ENCODE measurements at places on chromosomes 16 and 17.

GRCh38 chr17:47615766-47616424 lies 33.8 kb upstream of the KPNB1 start:
- DNase-seq: no peak

DNA sequence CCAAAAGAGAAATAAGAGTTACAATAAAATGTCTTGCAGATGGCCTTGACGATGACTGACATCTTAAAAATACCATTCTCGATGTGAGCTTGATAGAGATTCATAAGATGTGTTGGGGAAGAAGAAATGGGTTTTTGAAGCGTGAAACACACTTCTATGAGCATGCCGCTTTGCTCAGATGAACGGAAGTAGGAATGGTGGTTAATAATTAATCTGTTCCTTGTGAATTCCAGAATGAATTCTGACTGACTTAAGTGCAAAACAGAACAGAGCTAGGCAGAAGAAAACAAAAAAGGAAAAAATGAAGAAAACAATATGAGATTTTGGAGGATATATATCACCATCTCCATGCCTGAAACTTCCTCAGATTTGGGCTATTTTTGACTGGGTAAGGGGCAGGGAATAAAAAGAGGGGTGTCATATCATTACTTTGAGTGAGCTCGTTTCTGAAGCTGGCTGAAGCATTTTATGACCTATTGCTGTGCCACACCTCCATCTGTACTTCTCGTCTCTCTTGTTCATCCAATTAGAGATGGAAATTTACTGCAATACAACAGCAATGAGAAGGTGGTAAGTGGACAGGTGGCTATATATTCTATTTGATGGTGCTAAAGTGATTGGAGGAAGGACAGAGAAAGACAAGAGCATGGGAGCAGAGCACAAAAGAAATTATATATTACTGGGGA lies 1152.0 kb upstream of the CDH8 start:
- DNase-seq: no peak

DNA sequence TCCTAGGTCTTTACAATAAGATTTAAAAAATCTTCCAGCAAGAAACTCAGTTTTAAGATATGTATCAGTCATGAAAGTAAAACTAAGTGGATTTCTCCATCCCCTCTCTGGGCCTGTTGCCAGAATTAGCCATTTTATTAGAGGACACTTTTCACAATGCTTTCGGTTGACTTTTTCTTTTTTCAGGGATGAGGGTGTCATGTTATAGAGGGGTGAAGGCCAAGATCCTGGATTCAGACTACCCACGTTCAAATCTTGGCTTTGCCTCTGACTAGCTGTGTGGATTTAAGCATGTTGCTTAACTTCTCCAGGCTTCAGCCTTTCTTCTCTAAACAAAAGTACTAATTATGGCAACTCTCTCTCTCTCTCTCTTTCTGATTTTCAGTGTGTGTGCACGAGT lies 111.7 kb upstream of the COX10 start:
- DNase-seq: no peak

- DNase-seq: no peak
These were observed 112.4 kb downstream of the FTO start for GRCh38 chr16:53816211-53816836.

- no peak for DNase-seq
These were observed 30.9 kb downstream of the ZNF778 start for GRCh38 chr16:89248196-89248982.

DNA sequence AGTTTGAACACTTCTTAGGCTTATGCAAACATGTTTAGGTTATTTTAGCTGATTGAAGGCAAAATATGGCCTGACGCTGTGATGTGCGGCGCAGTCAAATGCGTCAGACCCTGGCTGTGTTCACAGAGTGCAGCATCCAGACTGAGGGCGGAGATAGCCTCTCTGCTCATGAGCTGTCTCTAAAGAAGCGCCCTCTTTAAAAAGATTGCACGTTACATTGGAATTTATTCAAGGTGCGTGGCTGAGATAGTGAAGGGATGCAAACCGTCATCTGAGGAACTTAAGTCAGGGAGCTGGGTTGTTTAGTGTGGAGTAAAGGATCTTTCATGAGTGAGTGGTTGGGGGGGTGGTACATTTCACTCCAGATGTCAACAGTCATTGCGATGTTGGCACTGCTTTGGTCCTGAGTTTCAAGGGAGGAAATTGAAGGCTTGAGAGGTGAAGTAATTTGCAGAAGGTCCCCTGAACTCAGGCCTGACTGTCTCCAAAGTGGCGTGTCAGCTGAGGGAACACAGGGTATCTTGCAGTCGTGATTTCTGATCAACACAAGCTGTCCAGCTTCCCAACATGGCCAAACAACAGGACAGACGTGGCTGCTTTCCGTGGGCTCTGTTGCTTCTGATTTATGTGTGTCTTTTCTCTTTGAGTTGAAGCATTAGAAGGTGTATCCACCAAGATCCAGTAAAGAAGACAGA lies 33.4 kb downstream of the RPTOR start:
- no peak for DNase-seq

DNA sequence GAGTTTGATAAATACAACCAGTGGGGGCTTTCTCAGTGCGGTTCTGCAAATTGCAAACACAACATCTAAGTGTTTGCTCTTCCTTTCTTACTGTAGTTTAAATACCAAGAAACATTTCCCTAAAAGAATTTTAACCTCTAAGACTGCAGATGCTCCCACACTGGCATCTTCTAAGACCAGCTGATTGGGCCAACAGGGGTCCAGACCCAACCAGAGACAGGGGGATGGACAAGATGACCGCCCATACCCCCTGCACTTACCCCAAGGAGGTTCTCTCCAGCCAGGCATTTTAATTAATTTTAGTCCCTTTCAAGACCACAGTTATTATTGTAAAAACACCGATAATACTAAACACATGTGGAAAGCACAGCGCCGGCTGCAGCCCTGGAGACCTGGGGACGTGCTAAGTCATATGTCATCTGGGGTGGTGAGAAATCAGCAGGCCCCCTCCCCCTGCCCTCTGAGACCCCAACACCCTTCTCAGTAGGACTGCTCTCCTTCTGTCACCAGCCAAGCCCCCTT lies 242.3 kb downstream of the SOX9 start:
- no peak for DNase-seq

DNA sequence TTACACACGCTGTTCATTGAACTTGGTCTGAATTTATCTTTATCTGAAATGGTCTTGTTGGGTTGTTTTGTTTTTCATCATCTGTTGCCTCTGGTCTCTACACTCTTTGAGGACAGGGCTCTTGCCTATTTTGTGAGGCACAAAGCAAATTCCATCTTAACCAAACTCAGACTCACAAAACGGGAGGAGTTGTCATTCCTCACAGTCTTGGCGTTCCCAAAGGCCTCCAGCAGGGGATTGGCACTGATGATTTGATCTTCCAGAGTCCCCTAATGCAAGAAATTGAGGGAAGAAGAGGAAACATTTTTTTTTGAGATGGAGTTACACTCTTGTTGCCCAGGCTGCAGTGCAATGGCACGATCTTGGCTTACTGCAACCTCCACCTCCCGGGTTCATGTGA lies 8.7 kb downstream of the MYH3 start:
- DNase-seq: no peak

DNA sequence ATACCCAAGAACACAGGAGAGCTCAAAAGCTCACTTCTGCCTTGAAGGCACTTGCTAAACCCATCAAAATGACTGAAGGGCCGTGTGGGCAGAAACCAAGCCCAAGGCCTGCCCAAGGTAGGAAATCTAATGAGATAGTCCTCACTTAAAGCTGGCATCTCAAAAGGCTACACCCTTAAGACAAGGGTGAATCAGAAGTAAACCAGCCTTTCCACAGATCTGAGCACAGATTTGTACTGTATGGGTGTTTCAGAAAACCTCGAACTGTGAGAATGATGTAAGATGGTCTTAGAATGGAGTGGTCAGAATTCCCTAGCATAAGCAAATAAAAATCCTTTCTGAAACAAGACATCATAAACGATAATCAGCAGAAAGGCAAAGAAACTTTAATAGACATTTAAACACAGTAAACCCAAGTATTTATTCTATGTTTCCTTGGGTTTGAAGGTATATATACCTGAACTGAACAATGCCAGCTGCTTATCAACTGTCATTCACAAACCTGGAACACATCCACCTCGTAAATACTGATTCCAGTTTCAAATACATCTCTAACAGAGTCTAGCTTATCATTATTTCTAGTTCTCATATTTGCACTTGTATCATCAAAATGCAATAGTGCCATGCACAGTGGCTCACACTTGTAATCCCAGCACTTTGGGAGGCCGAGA lies 37.8 kb downstream of the GLG1 start:
- no peak for DNase-seq

DNA sequence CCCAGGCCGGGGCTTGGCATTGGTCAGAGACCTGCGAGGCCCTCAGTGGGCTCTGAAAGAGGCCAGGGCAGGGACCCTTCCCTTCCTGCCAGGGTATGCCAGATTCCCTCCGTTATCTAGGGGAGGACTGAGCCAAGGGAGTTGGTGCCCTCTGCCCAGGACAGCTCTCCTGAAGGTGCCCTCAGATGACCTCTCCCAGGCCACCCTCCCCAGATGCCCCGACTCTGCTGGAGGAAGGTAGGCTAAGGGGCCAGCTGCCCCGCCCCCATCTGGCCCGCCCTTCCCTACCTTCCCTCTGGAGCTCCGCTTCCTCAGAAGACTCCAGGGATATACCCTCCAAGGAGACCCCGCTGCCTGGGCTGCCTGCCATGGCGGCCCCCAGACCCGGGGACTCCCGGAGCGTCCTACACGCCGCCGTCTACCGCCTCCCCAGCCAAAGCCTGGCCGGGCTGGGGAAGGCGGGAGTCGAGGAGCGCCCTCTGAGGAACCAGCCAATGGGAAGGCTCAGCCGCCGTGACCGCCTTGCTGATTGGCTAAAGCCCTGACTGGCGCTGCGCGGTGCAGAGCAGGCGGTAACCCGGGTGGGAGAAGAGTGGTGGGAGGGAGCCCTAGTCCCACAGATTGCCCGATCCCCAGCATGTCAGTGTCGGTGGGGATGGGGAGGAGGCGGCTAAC lies 7.0 kb downstream of the MPP2 start:
- DNase-seq: peak; percentile 52

DNA sequence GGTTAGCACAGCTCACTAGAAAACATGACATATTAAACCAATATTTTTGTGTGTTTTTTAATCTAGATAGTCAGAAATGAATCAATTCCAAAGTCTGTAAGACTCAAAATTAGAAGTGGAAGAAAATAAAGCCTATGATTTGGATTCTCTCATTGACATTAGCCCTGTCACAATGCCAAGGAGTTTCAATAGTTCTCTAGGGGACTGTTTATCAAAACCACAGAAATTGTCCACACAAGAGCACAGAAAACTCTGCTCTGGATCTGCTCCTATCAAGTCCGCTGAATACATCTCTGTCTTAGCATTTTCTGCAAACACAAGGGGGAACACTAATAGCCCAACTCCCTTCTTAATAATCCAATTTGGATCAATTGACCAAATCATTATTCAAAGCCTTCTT lies 152.0 kb downstream of the HS3ST3B1 start:
- no peak for DNase-seq

DNA sequence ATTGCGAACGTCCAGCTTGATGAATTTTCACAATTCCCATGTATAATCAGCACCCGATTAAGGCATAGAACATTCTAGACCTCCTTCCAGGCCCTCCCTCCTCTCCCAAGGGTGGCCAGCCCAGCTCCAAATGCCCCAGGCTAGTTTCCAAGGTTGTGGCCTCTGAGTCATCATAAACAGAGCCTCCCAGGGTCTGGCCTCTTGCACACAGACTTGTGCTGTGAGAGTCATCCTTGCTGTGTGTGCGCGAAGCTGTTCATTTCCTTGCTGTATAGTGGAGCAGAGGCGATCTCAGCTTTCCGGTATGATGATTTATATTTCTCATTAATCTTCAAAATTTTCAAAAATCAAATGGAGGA lies 20.5 kb upstream of the JPH3 start:
- peak; percentile 83 for DNase-seq

DNA sequence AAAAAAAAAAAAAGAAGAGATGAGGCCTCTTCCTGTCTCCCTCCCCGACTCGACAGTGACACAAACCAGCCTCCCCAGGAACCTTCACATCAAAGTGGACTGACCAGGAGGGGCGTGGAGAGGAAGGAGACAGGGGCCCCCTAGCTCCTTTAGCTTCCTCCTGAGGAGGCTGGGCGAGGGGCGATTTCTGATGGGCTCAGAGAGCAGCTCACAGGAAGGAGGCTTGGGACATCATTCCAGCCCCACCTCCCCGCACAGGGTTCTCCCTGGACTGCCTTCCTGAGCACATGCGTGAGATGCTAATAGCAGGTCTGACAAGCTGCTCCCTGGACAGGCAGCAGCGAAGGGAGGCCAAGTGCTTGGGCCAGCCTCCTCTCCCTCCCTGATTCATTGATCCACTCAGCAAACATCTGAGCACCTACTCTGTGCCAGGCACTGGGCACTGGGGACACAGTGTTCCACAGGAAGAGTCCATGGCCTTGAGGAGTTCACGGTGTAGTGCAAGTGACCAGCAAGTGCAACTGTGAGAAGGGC lies 14.4 kb upstream of the DOK4 start:
- no peak for DNase-seq

- no peak for DNase-seq
These were observed 36.5 kb downstream of the CPNE2 start for GRCh38 chr16:57128771-57129389.

- no peak for DNase-seq
These were observed 82.3 kb upstream of the CBX4 start for GRCh38 chr17:79921411-79922115.

DNA sequence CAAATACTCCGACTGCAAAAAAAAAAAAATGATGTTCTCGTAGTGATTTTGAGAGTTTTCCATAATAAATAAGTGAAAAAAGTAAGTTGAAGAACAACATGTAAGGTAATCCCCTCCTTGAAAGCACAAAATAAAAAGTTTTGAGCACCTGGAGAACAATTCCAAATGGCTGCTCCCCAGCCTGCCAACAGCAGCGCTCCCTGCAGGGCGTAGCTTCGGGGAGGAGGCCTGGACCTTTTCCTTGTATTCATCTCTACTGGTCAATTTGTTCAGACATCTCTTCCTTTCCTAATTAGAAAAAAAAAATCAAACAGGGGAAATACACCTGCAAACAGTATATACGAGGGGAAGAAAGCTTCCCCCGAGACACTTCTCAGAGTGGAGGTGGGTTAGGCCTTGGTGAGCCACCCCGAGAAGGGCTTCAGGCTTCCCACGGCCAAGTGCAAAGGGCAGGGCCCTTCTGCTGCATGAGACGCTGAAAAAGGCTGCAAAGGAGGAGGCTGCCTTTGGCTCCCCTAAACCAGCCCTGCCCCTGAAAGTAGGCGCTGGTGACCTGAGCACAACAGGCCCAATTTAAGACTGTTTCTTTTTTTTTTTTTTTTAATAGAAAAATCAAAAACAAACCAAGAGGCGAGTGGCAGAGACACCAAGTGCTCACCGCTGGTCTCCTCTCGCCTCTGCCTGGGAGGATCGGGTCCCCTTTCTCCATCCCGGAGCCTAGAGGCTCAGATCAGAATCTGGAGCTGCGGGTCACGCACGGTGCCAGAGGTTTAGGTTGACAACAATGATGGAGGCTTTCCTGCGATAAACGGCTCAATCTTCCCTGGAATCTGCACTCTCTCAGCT lies 193.1 kb upstream of the FOXF1 start:
- DNase-seq: no peak
